ENCODE measurements at places on chromosomes 5 and 9.

DNA sequence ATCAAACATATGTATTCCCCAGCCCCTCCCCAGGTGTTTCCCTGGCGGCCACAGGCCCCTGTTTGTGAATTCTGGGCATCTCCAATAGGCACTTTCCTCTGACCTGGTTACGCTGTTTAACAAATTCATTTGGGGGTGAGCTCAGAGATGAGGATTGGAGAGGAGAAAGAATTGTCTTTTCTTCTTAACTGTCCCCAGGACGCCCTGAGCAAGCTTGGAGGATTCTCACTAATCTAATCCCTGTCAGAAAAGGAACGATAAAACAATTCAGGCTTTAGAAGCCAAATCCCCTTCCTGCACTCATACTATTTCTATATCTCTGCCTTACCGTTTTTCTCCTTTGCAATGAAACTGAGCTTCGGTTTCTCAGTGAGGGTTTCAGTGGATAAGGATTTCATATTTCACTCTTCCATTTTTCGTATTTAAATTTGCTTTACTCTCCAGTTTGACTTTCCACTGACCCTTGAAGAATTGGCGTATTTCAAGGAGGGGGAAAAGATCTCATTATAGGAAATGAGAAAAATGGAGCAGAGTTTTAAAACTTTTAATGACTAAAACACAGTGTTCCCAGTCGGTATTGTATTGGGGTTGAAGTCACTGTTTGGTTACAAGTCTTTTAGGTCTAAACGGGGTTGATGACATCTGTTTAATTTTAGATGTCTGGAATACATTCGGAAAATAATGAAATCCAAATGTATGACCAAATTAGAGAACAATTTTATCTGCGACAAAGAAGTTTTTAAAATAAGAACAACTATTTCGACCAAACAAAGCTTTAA, 180.1 kb downstream of the MACROH2A1 start:
- DNase-seq, result no peak

- DNase-seq, result no peak
Observed at GRCh38 chr9:27276193-27277030, 20.5 kb downstream of the EQTN start.

- DNase-seq, result no peak
Observed at GRCh38 chr5:124536333-124536732, 210.1 kb downstream of the ZNF608 start.

DNA sequence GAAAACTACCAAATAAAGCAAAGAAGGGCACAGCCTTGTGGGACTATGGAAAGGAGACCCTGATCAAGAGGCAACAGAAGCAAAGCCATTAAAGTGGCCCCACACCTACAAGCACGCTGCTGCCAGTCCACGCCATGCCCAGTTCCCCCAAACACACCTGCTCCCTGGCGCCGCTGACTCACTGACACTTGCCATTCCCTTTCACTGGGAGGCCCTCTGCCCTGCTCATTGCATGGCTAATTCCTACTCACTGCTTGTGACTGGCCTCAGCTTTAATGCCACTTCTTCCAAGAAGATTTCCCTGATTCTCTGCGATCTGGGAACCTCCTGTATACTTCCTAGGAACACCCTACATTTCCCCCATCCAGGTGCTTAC, 71.2 kb upstream of the TAF1L start:
- DNase-seq, result no peak

DNA sequence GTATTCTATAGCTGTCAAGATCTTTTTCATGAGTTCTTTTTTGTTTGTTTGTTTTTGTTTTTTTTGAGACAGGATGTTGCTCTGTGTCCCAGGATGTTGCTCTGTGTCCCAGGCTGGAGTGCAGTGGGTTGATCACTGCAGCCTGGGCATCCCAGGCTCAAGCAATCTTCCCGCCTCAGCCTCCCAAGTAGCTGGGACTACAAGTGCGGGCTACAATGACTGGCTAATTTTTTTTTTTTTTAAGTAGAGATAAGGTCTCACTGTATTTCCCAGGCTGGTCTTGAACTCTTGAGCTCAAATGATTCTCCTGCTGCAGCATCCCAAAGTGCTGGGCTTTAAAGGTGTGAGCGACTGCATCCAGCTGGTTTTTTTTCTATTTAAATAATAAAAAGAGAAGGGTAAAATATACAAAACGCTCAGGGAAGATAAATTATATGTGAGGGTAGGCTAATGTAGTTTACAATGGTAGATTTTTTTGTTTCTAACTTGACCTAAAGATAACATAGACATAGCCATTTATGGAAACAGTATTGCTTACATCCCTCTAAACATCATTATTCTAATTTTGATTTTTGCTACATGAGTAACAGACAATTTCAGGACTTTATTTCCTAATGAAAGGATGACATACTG, 21.9 kb downstream of the ERBIN start:
- DNase-seq, result no peak

- DNase-seq, result no peak
Observed at GRCh38 chr9:75657015-75657414, 233.5 kb upstream of the PCSK5 start.

- DNase-seq, result peak; percentile 87
Observed at GRCh38 chr9:127785933-127786772, at the start of gene CDK9. TSS of gene CDK9 (plus strand) at chr9:127786034. CDS start at chr9:127786149, 115 bp downstream.

DNA sequence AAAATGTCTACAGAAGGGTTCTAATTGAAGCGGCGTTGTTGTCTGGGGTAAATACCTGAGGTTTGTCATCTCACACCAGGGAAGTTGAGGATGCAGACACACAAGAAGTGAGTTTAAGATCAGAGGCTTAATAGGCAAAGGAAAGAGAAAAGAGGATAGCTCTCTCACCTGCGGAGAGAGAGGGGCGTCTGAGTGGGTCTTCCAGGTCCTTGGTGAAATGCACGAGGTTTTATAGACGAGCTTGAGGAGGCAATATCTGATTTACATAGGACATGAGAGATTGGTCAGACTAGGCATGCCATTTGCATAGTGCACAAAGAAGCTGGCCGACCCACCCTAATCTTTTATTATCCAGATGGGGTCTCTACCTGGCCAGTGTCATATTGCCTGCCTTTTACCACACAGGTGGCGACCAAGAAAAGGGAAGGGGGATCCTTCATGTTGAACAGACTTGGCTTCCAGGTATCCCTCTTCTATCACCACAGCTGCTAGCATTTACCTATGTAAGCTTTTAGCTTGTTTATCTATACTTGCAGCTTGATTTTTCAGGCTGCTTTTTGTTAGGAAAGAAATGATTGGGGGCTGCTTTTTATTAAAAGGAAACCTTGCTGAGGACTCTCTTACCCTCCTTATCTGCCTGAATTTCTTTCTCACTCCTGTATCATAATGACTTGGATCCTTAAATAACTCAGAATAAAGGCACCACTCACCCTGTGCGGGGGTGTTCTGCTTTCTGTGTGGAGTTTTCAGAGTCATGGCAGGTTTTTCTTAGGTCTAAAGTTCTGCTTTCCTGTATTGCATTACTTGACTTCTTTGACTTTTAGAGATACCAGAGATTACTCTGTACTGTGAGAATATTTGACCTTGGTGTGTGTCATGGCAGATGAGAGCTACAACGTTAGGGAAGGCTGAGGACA, 9.4 kb upstream of the GLT6D1 start:
- DNase-seq, result no peak

DNA sequence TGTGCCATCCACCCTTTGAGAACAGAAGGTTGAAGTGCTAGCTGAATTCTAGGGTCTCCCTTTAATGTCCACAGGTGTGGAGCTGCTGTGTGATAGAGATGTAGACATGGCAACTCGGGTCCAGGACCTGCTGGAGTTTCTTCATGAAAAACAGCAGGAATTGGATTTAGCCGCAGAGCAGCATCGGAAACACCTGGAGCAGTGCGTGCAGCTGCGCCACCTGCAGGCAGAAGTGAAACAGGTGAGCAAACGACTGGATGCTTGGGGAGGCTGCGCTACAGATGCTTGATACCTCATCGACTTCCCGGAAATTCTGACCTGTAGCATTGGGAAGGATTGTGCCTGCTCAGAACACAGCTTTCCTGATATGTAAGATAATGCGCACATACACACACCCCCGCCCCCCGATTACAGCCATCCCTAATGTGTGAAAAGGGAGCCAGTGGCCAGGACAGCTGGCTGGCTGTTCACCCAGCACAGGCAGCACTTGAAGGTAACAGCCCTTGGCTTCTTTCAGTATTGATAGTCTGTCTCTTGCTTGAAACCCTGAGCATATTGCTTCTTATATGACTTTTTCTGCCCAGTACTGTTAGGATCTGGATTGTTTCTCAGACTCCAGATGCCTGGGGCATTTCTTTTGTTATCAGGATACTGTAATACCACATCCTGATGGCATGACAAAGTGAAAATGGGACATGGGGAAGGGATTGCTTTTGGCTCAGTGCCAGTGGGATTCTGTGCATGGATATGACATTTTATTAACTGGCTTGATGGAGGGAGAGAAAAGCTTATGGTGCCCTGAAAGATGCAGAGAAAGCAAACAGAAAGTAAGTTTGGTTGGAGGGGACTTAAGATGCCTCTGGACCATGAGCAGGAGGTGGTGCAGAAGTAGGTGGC, 216.8 kb upstream of the OTULINL start:
- DNase-seq, result no peak

- no peak for DNase-seq
Observed at GRCh38 chr5:97224112-97224750, 41.2 kb upstream of the RIOK2 start.

DNA sequence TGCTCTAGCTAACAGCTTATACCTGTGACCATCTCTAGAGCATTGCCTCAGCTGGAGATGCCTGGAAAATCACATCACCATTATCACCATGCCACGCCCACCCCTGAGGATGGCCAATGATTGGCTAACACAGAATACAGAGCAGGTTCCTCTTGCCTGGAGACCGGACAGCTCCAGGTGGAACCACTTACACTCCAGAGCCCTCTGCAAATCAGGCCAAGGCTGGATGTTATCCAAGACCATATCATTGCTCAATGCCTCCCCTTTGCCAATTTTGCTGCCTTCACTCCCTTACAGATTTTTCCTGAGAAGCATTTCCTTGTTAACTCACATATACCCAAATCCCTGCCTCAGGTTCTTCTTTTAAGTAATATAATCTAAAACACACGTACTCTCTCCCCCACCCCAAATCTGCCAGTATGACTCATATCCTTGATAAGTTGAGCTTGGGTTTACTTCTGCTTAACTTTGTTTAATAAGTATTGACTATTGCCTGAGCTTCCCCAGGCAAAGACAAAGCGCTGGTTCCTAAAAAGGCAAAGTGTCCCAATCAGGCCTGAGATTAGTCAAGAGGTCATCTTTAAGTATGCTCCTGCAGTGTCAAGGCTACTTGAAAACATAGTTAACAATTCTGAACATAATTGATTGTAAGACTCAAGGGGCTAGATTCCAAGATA, 309.6 kb downstream of the EPB41L4A start:
- DNase-seq, result no peak

DNA sequence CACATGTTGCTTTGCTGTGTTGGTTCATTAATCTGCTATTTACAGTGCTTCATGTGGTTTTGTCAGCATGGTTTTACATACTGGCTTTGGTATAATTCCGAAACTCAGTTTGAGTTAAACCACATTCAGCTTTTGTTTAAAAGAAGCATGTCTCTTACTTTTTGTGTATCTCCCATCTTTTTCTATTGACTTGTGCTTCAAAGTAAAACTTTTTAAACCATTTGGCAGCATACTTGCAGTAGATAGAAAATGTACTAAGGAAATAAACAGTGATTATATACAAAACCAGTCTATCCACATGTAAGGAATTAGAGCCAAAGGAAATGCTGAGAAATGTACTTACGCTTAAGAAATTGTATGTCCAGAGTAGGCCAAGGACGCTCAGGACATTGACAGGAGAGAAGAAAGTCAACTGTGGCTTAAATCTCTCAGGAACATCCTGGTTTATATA, 286.9 kb downstream of the ARHGEF28 start:
- DNase-seq, result no peak

DNA sequence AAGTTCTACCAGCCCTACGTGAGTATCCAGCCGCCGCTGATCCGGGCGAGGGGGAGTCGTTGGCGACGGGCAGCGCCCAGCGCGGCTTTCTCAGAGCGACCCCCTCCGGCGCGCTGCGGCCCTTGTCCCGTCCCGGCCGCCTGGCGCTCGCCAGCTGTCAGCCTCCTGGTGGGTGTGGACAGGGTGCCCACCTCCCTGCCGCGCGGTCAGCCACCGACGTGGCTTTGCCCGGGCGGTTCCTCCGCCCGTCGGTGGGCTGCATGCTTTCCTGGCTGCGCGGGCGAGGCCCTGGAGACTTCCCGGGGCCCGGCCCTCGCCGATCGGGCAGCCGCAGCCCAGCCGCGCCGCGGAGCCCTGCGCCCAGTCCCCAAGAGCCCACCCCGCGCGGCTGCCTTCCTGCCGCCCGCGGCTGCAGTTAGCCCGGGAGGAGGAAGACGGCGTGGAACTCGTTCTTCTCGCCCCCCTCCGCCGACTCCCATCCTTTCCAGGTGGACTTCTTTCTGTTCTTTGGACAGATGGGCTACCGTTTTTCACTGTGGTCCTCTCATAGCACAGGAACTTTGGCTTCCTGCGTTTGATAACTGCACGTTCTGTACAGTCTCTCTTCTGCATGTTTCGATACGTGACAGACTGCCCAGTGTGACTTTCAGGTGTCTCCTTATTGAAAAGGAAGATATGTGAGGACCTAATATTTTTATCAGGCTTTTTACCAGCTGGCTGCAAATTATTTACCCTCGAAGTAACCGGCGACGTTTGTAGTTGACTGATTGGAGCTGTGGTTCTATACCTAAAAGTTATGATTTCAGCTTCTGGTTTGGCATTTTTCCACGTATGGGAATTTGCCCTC, 577 bp downstream of the AP3S1 start:
- no peak for DNase-seq

DNA sequence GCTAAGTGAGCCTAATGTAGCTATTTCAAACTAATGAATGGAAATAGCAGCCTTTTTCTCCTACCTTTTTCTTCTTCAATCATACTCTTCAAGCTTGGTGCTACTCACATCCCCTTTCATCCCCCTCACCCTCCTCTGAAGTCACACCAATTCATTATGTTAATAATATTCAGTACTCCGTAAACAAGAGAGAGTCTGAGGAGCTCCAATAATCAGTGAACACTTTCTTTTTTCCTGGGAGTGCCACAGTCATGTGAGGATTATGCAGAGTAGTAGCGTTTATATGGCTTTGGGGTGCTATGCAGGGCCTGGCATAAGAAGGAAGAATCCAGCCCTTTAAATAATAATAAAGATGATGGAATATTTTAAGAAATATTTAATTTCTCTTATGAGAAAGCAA, 354.3 kb upstream of the CTNND2 start:
- no peak for DNase-seq

GRCh38 chr9:14538526-14538925, 154.7 kb downstream of the ZDHHC21 start:
- DNase-seq, result no peak

GRCh38 chr9:79668956-79669355, 97.2 kb downstream of the TLE4 start:
- DNase-seq, result no peak

DNA sequence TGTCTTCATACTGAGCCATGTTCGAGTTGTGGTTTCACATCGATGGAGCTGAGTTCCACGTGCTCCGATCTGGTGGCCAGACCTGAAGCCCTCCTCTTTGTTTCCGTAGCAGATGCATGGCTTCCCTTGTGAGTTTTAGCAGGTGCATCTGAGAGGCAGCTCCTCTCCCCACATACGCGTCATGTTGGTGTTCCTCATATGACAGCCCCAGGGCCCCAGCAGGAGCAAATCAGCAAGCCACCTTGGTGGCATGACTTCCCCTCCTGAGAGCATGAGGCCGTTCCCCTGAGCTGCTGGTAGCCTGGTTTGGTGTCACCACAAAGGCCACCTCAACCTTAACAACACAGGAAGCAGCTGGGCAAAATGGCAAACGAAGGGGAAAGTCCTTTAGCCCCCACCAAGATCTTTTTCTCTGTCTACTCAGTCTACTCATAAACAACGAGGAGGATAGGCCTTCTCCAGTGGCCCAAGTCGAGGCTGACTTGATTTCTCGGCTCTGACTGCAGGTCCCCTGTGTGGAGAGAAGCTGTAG, 5.9 kb downstream of the CYFIP2 start:
- peak; percentile 81 for DNase-seq

Measured in effector memory CD4-positive, alpha-beta T cell (primary cell).